Activated CD4-positive, CD25-positive, alpha-beta regulatory T cell (primary cell): ENCODE measurements at places on chromosomes 11 and 22.

- DNase-seq, result no peak
Observed at GRCh38 chr11:17197431-17197898, 10.3 kb downstream of the PIK3C2A start.

- DNase-seq, result no peak
Observed at GRCh38 chr11:23959462-23959861, 537.4 kb upstream of the LUZP2 start.

DNA sequence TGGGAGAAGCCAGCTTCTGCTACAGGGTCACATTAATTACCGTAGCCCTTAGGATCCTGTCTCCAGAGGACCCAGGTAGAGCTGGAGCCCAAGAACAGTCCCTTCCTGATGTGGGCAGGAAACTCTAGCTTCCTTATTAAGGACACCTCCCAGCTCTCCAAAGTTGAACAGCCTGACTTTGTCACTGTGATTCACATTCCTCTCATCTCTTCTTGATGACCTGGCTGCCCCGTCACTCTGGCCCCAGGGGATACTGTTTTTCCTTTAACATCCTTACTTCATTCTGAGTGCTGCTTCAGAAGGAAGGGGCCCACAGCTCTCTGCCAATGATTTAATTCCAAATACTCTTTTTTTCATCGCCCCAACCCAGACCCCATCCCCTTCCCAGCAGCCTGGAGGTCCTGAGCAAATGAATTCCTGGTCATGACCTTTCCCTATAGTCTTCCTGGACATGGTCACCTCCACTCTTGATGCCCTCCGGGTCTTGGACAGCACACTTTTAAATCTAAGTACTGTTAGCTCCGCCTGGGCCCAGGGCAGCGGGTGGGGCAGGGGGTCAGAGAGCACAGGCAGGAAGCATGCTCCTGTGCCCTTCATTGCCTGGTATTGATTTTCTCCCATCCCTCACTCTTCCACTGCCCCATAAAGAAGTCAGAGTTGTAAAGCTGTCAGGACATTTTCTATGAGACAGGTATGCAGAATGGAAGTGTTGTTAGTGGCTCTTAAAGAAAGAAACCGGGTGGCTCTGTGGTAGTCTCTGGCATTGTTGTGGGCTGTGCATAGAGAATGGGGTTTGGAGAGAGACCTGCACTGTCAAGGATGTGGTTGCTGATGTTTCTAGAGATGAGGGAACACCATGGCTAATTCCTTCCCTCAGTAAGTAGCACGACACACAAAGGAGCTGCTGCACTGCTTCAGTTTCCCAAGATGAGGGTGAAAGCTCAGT is 22.3 kb upstream of the SPON1 start:
- DNase-seq, result no peak

- no peak for DNase-seq
Observed at GRCh38 chr11:63933459-63933858, 5.3 kb upstream of the NAA40 start.

GRCh38 chr11:10478066-10478465 is 23.0 kb downstream of the AMPD3 start:
- no peak for DNase-seq

DNA sequence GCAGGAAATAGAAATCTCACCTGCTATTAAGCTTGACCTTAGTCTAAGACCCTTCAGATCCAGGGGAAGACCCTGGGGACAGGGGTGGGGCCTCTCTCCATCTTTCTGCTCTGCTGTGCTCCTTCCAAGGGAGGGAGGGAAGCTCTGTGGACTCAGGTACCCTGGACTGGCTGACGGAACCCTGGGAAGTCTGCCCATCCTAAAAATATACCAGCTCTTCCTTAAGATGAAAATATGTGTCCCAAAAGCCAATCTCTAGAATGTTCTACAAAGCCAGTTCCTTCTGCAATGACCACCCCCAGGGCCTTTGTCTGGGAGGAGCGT is 73.7 kb downstream of the RTL6 start:
- no peak for DNase-seq

DNA sequence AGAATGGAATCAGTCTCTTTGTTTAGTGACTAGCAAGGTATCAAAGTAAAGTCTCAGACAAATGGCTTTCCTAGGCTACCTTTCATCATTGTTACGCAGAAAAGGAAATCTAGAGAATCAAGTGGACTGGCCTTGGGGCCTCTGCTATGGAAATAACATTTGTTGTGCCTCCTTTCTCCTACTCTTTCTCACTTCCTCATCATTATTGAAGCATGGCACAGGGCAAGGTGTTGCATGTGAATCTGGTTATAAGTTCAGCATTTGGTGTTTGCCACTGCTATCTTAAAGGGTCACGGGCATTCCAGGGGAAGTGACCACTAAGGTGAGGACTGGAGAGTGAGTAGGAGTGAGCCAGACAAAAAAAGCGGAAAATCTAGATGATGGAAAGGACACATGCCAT is 54.9 kb downstream of the GLYATL1 start:
- DNase-seq, result no peak

- no peak for DNase-seq
Observed at GRCh38 chr22:49193348-49193747, 634.3 kb downstream of the BRD1 start.

- DNase-seq, result no peak
Observed at GRCh38 chr11:101444851-101445250, 139.0 kb downstream of the TRPC6 start.

- no peak for DNase-seq
Observed at GRCh38 chr22:47206164-47206563, 443.7 kb downstream of the TBC1D22A start.

DNA sequence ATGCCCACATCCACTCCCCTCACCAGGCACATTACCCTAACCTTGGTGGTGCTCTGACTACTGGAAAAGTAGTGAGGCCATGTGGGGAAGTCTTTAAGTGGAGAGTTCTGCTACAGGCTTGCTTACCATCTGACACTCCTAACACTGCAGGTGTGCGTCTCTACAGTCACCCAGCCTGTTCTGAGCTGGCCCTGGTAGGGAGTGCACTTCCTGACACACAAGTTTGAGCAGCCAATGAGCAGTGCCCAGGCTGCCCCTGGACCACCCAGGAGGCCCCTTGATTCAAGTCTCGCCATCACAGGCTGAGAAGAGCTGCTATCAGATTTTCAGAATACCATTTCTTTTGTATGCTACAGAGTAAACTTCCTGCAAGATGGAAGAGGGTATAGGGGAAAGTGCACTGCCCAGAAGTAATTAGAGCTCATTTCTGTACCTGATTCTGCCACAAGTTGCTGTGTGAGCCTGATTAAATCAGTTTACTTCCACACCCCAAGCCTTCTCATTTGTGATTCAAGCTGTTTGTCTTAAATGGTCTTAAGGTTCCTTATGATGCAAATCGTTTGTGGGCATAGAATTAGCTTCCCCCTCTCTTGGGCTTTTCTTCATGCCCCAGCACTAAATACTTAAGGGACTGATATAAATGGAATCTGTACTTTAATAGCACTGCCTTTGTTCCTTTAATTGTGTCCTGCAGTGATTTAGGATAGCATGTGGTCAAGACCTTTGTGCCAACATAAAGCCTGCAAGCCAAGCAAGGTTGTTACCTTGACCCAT is 22.2 kb downstream of the OPCML start:
- DNase-seq, result no peak

DNA sequence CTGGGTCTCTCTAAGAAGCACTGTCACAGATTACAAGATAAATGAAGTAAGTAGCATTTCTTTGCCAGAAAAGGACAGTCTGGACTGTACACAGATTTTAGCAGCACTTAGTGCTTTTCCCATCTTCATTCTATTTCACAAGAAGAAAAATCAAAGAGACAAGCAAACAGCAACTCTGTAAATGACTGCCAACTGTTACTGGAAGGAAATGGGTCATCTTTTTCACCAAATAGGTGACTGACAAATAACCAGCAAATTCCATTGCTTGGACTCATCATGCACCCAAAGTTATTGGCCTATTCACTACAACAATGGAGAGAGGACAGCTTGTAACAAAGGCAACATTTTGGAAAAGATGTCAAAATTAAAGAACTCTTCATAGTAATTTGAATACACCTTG is 28.9 kb upstream of the CARD18 start:
- DNase-seq, result no peak

DNA sequence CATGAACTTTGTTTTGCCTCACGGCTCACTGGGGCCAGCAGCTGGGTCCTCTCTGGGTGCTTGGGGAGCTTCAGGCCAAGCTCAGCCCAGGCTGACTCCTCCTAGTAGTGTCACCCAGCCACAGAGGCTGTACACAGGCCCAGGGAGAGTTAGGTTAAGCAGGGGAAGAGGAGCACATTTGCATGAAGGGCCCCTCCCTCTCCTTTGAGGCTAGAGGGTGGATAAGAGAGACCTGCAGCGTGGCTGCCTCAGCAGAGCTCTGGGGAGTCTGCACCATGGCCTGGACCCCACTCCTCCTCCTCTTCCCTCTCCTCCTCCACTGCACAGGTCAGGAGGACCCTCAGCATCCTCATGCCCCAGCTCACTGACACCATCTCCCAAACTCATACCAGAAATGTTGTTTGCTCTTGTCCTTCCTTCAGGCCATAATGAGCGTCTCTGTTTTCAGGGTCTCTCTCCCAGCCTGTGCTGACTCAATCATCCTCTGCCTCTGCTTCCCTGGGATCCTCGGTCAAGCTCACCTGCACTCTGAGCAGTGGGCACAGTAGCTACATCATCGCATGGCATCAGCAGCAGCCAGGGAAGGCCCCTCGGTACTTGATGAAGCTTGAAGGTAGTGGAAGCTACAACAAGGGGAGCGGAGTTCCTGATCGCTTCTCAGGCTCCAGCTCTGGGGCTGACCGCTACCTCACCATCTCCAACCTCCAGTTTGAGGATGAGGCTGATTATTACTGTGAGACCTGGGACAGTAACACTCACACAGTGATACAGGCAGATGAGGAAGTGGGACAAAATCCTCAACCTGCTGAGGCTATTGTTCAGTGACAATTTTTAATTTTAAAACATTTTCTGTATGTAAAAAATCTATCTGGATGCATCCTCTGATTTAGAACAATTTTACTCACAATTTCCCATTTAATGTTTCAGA is 82.4 kb upstream of the VPREB1 start:
- no peak for DNase-seq

DNA sequence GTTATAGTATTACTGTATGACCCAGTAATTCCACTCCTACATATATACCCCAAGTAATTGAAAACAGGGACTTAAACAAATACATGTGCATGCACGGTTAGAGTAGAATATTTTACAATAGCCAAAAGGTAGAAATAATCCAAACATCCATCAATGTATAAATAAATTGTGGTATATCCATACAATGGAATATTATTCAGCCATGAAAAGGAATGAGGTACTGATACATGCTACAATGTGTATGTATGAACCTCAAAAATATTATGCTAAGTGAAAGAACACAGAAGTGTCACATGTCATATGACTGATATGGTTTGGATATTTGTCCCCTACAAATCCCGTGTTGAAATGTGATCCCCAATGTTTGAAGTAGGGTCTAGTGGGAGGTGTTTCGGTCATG is 560.8 kb upstream of the LARGE1 start:
- no peak for DNase-seq

DNA sequence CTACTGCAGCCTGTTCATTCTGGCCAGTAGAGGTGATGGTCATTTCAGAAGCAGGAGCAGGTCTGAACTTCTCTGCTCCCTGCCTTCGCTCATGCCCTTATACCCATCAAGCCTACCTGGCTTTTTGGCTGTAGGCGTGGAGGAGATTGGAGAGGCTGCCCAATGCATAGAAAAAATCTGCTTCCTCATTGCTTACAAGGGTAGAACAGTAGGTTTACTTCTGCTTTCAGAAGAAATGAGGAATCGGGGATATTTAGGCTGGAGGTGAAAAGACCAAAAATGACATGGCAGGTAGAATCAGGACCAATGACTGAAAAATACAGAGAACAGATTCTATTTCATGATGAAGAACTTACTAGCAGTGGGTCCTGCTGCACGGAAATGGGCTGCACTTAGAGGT is 72.9 kb upstream of the YWHAH start:
- DNase-seq, result no peak

- DNase-seq, result no peak
Observed at GRCh38 chr11:113065330-113065729, 104.1 kb downstream of the NCAM1 start.

GRCh38 chr11:19218786-19219460 is 17.1 kb upstream of the CSRP3 start:
- DNase-seq, result no peak

DNA sequence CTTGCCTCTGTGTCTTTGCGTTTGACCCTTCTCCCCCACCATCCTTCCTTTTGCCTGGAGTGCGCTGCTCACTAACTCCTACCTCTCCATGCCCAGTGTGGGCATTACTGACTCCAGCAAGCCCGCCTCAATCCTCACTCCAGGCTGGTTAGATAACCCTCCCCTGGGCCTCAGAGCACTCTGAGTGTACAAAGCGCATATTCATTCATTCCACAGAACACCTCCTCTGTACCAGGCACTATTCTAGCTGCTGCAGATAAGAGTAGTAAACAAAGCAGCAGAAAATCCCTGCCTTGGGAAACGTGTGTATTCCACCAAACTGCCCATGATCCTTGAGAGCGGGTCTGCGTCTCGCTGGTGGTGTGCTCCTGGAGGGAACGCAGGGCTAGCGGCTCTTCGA is 3.2 kb downstream of the SLC22A8 start:
- DNase-seq, result no peak

GRCh38 chr11:71201231-71201630 is 51.1 kb downstream of the SHANK2 start:
- DNase-seq, result no peak
